CD4-positive, alpha-beta T cell treated with Interleukin-17A for 1 hour (primary cell): ENCODE measurements at places on chromosomes 2 and 18.

- DNase-seq: no peak
These were observed 2.0 kb upstream of the MOB4 start for GRCh38 chr2:197513915-197514314.

GRCh38 chr2:205872716-205873115 is 190.4 kb downstream of the NRP2 start:
- DNase-seq: no peak

GRCh38 chr2:45872211-45872610 is 220.7 kb downstream of the PRKCE start:
- no peak for DNase-seq

- DNase-seq: peak; percentile 12
These were observed 13.6 kb upstream of the GPR35 start for GRCh38 chr2:240611601-240612210.

DNA sequence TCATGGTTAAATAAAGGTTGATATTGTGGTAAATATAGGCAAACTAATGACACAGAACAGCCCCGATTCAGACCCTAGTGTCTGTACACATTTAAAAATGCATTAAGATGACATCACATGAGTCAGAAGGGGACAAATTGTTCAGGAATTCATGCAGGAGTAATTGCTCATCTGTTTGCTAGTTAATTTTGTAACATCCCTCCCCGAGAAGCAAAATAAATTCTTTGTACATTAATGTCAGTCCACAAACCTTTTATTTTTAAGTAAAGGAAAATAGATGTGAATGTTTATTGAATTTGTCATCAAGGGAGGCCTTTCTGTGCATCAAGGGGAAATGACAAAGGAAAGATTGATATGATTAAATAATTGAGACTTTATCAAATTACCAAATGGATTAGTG is 69.9 kb downstream of the SH3BP4 start:
- no peak for DNase-seq

- DNase-seq: peak; percentile 46
These were observed 35.9 kb upstream of the MGAT5 start for GRCh38 chr2:134217924-134218323.

DNA sequence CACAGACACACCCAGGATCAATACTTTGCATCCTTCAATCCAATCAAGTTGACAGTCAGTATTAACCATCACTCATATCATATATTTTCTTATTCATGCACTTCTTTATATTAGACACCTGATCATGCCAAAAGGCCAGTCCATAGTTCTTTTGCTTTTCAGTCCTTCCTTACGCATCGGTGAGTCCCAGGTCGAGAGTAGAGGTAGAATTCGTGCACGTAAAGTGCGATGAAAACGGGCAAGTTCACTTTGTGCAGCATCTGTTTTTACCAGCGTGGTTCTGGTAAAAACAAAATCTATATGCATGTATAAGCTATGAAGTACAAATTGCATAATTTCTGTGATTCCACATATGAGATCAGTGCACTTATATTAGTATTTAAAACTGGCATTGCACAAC is 1.2 kb upstream of the COPS8 start:
- DNase-seq: no peak

DNA sequence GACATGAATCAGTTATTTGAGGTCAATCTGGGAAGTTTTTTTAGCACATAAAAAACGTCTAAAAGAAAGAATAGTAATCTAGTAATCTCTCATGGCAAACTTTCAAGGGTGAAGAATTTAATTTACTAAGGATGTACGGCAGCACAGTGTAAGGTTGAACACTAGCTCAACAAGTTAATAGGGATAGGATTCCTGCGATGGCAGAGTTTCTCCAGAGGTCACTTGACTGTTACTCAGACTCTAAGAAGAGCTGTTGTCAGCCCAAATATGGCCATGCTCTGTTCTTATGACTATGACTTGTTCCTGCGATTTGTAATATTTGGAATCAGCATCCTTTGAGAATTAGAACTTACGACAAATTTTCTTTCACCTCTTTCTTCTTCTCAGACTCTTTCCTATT is 553.3 kb upstream of the TNP1 start:
- no peak for DNase-seq

GRCh38 chr2:9163306-9164111 is 43.1 kb upstream of the ASAP2 start:
- no peak for DNase-seq

- DNase-seq: no peak
These were observed 7.1 kb upstream of the TGIF1 start for GRCh38 chr18:3442919-3443318.

GRCh38 chr2:119760956-119761275 is 1.2 kb downstream of the PTPN4 start:
- DNase-seq: no peak

- no peak for DNase-seq
These were observed 274.0 kb downstream of the DLGAP1 start for GRCh38 chr18:4181086-4181485.

DNA sequence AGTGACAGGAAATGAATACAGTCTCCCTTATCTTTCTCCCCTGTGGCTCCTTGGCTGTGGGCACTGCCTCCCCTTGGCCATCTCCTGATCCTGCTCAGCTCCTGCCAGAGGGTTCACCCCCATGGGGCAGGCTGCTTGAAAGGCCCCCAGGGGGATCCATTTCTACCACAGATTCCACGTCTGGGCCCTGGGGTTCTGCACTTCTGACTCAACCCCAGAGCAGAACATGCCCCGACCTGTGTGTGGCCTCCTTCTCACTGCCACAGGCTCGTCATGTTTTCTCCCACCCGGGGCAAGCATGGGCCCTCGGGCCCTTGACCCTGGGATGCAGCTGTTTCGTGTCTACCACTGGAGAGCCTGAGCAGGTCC is 122.2 kb downstream of the ACKR3 start:
- DNase-seq: no peak

GRCh38 chr2:200042944-200043343 is 87.6 kb downstream of the MAIP1 start:
- no peak for DNase-seq

GRCh38 chr18:57737400-57738060 is 65.6 kb downstream of the ATP8B1 start:
- DNase-seq: no peak

- DNase-seq: peak; percentile 59
These were observed 29.5 kb downstream of the INPP4A start for GRCh38 chr2:98473995-98474780.

DNA sequence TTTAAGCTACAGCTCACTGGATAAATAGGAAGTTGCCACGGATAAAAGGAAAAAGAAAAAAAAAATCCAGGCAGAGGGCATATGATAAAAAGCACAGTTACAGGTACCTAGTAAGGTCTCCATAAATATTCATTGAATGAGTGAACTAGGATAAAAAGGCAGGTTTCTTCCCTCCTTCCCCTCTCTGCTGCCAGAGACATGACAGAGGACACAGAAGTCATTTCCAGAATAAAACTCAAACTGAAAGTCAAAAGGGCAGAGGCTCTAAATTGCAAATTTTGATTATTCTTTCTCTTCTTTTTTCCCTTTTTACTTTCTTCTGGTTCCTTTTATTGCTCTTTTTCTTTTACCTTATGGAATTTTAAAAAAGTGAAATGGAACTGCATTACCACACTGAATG is 7.7 kb downstream of the CD302 start:
- DNase-seq: no peak

DNA sequence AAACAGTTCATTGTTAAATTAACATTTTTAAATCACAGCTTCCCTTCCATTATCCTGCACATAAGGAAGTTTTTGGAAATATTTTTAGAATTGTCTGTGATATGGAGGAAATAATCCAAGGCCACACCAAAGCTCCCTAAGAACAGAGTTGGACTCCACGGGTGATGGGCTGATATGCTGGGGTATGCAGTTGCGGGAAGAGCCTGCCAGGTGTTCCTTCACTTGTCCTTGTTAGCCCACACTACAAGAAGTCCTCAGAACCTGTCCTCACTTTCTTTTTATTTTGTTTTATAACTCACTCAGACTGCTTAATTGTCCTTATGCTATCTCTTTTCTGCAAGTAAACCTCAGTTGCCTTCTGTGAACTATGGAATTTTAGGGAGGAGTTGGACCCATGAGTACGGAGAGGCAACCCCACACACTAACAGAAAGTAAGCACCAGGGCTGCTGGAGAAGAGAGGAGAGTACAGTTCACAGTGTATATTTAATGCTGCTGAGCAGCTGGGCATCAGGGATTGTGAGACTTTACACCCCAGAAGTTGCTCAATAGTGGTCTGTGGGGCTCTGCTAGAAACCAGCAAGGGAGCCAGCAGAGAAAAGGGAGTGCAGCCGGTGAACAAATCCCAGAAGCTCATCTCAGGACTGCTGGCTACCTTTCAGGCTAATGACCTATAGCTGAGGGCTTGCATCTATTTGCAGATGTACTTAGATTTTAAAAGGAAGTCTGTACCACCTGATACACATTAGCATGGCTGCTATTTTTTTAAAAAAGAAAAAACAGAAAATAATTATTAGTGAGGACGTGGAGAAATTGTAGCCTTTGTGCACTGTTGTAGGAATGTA is 280.1 kb upstream of the STON1 start:
- no peak for DNase-seq

DNA sequence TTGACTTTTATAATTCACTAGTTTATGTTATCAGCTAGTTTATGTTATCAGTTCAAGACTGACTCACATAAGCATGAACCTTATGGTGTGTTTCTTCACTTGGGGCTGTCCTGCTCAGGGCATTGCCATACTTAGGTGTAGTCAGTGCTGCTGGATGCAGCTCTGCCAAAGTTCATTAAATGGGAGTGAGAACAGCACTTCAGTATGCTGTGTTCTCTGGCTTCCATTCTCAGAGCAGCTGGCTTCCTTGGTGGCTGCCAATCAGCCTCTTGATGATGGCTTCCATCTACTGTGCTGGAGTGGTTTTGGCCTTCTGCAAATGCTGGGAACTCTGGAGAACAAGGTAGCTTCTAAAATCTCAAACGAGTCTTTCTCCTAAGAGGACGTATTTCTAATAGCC is 170.7 kb downstream of the TDRD15 start:
- no peak for DNase-seq

DNA sequence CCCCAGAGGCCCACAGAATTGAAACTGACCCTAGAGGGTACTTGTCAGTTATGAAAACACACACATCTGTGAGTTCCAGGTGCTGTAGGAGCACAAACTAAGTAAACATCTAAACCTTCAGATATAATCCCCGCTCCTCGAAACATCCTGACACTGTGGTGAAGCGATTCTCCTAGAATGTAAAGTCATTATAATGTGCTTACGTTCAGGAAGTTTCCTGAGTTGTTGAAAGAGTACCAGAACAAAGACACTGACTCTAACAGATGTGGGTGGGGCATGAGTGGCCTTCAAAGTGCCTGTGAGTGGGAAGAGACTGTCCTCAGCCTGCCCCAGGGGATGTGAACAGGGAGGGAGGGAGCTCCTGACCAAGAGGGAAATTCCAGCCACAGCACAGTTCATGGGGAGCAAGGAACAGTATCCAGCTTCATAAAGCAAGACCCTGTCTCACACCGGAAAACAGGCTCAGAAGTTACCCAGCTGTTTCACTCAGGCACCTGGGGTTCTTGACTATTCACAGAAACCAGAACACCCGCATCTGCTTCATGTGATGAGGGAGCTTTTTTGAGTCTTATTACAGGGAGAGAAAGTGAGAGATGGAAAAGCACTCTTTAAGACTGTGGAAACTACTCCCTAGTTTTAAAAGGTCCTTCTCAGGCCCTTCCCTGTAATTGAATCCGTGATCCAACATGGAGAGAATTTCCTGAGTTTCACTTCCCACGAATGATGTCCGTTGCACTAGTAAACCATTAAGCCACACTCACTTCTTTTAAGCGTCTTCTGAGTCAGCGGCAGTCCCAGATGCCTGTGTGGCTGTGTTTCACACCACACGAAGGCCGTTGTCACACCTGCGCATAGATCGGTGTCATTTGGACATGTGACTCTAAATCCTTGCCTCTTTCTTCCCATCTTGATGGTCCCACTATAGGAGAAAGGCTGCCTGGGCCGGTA is 88.6 kb upstream of the EML6 start:
- peak; percentile 21 for DNase-seq

DNA sequence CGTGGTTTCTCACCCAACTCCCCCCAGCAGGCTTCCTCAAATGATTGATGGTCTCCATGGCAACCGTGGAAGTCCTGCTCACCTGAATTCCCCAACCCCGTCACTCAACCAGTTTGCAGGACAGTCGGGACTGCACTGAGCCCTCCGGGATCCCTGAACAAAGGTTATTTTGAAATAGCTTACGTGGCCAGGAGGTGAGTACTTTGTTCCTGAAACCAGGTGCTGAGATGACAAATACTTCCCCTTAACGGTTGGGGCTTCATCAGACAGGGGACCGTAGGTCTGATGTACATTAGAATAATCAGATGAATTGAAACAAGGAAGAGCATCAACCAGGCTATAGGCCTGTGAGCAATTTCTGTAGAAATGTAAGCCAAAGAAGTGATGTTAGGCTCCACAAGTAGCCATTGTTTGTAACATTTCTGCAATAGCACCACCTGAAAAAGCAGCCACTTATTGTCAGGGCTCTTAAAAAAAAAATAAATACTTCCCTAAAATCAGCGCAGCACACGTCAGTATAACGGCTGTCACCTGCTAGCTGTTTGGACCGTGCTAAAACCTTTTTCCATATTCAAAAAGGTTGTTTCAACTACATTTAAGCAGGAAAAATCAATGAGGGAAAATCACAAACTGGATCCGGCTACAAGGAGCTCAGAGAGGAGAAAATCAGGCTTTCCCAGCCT is 206.4 kb upstream of the ID2 start:
- peak; percentile 66 for DNase-seq

GRCh38 chr2:238313991-238314350 is 6.3 kb upstream of the TRAF3IP1 start:
- no peak for DNase-seq

- no peak for DNase-seq
These were observed 125.5 kb downstream of the ATAD2B start for GRCh38 chr2:23801396-23801795.

- DNase-seq: no peak
These were observed 60.2 kb downstream of the PDE1A start for GRCh38 chr2:182366628-182367027.
